ENCODE measurements at places on chromosomes 4 and X.

- DNase-seq, result no peak
Observed at GRCh38 chr4:176125063-176125462, 59.4 kb downstream of the WDR17 start.

DNA sequence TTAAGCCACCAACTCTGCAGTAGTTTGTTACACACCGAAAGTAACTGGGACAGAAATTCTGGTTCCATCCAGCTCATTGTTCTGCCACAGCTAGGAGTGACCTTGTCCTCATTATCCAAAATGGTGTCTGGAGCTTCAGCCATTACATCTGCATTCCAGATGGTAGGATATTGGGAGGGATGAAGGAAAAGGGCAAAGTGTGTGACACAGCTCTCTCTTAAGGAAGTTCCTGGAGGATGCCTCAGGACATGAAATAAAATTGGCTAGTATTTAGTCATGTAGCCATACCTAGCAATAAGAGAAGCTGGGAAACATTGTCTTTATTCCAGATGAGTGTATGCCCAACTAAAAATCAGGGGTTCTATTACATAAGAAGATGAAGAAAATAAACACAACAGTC is 262.0 kb downstream of the BCOR start:
- DNase-seq, result no peak

GRCh38 chrX:100748108-100748507 is 16.2 kb upstream of the SYTL4 start:
- DNase-seq, result no peak

DNA sequence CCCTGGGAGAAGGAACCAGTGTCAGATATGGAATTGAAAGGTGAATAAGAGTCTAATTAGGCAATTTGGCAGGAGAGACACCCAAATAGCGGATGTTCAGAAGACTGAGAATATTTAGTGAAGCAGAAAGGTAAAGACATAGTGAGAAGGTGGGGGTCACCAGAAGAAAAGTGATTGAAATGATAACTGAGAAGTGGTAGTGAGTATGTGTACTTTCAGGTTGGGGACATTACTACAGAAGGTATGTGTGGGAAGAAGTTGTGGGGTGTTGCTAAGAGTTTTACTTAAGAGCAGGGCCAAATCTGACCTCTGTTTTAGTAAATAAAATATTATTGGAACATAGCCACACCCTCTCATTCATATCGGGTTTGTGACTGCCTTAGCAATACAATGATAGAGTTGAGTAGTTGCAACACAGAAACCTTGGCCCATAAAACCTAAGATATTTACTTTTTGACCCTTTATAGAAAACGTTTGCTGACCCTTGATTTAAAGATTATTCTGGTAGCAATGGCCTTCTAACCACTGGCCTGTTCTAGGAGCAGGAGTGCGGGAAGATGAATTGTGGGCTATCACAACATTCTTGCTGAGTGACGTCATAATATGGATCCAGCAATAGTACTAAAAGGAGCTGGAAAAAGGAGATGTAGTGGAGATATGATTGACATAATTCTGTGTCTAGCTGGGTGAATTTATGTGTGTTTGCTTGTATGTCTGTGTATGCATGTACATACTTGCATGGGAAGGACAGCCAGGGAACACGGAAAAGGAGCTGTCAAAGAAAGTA is 115.3 kb downstream of the HS3ST1 start:
- no peak for DNase-seq

- DNase-seq, result no peak
Observed at GRCh38 chr4:169268951-169269760, 1.6 kb downstream of the SH3RF1 start.

DNA sequence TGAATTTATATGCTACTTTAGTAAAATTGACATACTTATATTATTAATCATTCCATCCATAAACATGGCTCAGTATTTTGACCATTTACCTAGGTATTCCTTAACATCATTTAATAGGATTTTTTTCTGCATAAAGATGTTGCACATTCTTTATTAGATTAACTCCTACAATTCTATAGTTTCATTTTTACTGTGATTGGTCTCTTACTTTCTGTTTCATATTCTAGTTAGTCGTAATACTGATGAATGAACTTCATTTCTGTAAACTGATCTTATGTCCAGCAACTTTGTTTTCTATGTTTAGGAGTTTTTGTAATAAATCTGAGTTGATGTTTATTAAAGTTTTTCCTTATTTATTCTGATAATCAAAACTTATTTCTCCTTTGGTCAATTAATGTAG is 278.2 kb upstream of the CXXC4 start:
- DNase-seq, result no peak

GRCh38 chrX:122622795-122623194 is 561.3 kb upstream of the GRIA3 start:
- no peak for DNase-seq

DNA sequence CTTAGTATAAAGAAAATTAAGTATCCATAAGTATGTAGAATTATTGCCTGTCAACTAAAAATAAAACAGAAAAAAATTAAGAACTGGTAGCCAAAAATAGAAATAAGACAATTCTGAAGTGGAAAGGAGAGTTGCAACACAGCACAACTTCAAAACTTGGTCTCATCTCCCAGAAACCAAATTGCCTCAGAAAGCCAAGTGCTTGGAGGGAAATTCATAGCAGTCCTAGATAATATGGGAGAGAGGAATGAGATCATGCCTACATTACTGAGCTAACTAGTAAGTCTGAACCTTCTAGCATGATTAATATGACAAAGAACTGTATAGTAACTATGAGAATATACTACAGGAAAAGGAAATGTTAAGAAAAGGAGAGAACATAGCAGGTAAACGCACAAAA is 256.5 kb downstream of the LDB2 start:
- DNase-seq, result no peak

DNA sequence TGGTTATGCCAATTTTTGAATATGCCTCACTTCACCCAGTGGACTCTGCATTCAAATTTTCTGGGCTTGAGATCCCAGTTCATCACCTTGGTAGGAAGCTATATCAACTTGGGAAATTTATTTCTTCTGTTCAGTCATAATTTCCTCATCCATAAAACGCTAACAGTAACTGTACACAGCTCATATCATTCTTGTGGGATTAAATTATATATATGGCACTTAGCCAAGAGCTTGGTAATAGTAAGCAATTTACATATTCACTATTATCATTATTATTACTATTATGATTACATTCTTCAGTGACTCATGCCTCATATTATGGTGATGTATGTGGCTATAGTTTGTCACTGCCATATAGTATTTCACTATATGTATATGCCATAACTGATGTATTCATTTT is 177.6 kb downstream of the CPE start:
- no peak for DNase-seq

GRCh38 chr4:111883557-111883999 is 261.7 kb upstream of the FAM241A start:
- DNase-seq, result no peak

DNA sequence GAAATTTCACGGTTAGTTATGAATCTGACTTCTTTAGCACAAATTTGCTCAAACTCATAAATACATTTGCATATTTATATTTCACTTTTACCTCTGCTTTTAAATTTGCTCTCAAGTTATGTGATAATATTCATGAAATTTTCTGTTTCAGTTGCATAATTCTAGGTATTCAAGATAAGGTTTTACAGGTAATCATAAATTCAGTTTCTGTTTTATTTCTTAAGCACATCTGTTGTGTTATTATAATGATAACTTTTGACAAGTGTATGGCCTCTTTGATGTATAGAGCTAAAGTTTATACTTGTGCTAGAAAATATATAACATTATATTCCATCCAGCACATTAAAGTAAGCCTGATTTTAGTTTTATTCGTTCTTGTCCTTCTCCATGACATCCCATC is 308.1 kb downstream of the SLC7A11 start:
- no peak for DNase-seq

GRCh38 chr4:14404730-14405129 is 597.6 kb upstream of the CPEB2 start:
- no peak for DNase-seq

DNA sequence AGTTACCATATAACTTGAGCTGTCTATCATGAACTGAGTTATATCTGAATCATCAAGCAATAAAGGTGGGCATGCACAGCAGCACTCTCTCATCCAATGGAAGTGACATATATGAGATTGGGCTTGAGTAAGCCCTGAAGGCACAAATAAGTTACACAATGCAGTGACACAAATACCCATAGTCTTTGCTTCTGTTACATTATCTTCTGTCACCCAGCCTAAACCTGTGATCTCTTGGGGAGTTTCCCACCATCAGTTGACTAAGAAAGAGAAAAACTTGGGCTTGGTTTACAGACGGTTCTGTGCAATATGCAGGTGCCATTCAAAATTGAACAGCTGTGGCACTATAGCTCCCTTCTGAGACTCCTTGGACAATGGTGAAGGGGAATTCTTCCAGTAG is 138.8 kb upstream of the IL15 start:
- no peak for DNase-seq

GRCh38 chr4:77154065-77154464 is 2.9 kb upstream of the CCNG2 start:
- no peak for DNase-seq

DNA sequence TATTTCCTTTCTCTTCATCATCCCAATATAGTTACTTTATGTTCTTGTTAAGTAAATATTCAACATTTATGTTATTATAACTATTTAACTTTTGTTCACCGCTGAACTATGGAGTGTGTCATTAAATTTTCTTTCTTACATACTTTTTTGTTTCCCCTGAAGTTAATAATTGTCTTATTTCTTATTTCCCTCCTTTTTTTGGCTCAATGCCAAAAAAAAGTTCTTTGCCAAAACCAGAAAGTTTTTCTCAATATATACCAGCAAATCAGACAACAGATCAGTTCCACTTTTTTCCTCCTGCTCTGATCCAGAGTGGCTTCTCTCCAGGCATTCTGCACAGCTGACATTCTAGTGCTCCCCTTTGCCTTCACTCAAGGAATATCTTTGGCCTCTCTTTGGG is 187.0 kb upstream of the PPARGC1A start:
- no peak for DNase-seq

- no peak for DNase-seq
Observed at GRCh38 chrX:147853701-147854100, 58.0 kb upstream of the FMR1 start.

DNA sequence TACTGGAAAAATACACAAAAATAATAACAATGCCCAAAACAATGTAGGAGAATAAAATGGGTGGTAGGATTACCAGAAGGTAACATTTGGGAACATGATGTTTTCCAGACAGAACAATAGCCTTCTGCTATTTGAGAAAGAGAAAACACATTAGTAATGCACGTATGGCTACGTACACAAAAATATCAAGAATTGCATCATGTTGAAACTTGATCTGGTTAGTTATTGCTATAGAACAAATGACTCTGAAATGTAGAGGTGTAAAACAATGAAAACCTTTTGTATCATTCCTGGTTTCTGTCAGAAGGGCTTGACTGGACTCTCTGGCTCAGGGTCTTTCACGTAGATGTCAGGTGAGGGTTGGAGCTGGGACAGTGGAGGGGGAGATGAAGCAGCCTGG is 1040.0 kb downstream of the FAT4 start:
- DNase-seq, result no peak

DNA sequence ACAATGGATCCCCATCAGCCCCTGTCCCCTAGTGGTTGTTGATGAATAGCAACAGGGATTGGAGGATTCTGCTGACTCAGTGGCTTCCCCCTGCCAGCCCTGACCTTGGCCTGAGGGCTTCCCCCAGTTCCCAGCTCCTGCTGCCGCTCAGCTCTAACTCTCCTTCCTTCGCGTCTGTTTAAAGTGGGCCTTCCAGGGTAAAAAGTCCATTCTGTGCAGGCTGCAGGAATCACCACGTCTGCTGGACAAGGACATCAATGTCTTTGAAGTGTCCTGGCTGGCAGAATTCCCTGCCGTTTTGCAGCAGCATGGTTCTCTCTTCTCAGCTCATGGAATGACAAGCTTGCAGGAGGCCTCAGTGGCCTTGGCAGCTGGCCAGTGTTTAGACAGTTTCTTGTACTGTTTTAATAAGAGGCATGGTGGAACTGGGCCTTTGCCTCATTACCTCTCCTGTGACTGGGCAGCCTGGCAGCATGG is 152.5 kb upstream of the STX18 start:
- DNase-seq, result no peak

- no peak for DNase-seq
Observed at GRCh38 chr4:15907430-15907829, 31.1 kb downstream of the FGFBP1 start.

- no peak for DNase-seq
Observed at GRCh38 chr4:100147198-100147597, 43.1 kb downstream of the DDIT4L start.

- DNase-seq, result peak; percentile 5
Observed at GRCh38 chrX:68462653-68463052, 29.4 kb upstream of the OPHN1 start.

DNA sequence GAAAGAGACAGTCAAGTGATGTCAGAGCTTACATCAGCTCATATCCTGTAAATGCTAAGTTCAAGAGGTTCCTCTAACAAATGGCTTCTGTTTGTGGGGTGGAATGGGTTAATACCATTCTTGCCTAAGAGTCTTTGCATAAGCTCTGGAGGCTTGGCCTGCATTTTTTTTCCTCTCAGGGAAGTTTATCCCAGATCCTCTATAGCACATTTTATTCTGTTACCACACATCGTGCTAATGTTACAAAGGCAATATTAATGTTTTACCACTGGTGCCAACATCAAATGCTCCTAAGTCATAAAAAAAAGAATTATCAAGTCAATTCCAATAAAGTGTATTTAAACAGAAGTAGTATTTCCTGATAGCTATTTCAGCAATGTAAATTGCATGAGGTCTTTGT is 2.9 kb upstream of the ADH6 start:
- no peak for DNase-seq

DNA sequence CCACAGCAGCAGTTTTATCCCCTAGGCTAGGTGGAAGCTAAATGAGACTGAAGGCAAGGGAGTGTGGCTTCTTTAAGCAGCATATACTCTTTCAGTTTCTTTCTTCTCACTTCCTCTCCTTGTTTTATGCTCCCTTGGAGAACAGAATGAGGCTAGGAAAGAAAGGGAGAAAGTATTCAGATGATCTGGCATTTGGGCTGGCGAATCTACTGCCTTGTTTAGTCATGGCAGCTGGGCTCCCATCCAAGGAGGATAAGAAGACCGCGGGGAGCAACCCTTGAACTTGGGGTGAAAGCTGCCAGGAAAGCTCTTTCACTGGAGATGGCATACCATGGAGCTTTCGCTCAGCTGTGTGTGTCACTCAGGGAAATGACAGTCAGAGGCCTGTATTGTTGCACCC is 72.1 kb downstream of the ARHGEF38 start:
- no peak for DNase-seq

- DNase-seq, result no peak
Observed at GRCh38 chrX:56786889-56787733, 58.1 kb downstream of the NBDY start.

- no peak for DNase-seq
Observed at GRCh38 chrX:108203540-108203939, 112.0 kb downstream of the ATG4A start.

DNA sequence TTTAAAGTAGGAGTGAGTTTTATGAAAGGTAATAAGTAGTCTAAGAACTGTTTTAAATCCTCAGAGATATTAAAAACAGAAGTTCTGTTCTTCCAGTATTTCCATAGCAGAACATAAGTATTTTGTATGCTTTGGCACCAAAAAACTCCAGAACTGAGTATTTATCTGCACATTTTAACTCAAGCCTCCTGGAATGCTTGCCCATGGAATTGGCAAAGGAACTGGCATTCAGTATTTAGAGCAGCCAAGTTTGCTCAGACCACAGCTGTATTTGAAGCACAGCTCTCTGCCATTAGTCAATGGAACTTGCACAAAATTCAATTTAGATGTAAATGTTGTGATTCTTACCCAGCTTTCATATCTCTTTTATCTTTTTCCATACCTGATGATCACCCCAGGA is 42.2 kb downstream of the NDNF start:
- DNase-seq, result no peak
